ENCODE measurements at places on chromosomes 16 and 17. TPM values are rescaled to one million over a fixed set of nuclear protein-coding genes. Genes with fewer than 3 reads are reported as not detected.

Gene KIF18B
- total RNA-seq = 0.49 TPM

Gene OGFOD3
- 28.0 TPM for total RNA-seq

DNA sequence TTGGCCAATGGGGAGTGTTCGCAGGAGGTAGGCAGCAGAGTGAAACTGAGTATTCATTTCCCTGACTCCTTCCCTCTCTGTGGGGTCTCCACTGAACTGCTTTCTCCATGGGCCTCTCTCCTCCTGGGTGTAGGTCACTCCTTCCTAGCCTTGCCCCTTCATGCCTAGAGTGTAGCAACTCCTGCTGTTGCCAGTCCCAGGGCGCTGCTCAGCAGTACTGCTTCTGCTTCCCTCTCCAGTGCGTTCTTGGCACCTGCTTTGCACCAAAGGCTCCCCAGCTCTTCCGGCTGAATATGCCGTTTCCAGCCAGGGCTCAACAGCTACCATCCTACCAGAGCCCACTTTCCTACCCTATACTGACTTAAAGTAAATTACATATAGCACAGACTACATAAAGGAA, 92.2 kb downstream of the MAF start:
- no peak for DNase-seq

GRCh38 chr17:16878084-16878483, 93.8 kb downstream of the TNFRSF13B start:
- DNase-seq = no peak

GRCh38 chr17:7613769-7614424, 800 bp downstream of the FXR2 start:
- DNase-seq = no peak

GRCh38 chr17:35568561-35568960, 7.9 kb upstream of the SLFN14 start:
- no peak for DNase-seq

Gene TBC1D26
- total RNA-seq = not detected

Gene FBXW10
- total RNA-seq = 0.08 TPM

Gene MYO15A
- total RNA-seq = 0.25 TPM
